HFFc6 (cell line): ENCODE measurements at places on chromosomes 5 and 9. TPM values are rescaled to one million over a fixed set of nuclear protein-coding genes. Genes with fewer than 3 reads are reported as not detected.

- DNase-seq: no peak
Observed at GRCh38 chr5:56861893-56862485, 46.6 kb downstream of the MAP3K1 start.

- no peak for DNase-seq
Observed at GRCh38 chr5:149687486-149688168, 42.5 kb upstream of the PPARGC1B start.

DNA sequence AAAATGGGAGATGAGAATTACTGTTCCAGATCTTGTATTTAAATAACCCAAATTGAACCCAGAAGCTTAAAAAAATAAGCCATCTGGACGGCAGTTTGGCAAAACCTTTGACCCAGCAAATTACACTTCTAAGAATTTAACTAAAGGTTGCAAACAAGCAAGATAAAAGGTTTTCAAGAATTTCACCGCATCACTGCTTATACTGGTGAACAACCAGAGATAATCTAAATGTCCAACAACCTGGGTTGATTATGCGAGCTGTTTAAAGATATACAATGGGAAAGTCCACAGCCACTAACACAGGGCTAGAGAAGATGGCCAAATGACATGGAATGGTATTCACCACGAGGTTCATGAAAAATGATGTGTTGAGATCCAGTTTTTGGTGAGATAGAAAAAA is 149.3 kb downstream of the GNAQ start:
- no peak for DNase-seq

GRCh38 chr9:127543221-127543620 is 68.9 kb upstream of the STXBP1 start:
- DNase-seq: no peak

DNA sequence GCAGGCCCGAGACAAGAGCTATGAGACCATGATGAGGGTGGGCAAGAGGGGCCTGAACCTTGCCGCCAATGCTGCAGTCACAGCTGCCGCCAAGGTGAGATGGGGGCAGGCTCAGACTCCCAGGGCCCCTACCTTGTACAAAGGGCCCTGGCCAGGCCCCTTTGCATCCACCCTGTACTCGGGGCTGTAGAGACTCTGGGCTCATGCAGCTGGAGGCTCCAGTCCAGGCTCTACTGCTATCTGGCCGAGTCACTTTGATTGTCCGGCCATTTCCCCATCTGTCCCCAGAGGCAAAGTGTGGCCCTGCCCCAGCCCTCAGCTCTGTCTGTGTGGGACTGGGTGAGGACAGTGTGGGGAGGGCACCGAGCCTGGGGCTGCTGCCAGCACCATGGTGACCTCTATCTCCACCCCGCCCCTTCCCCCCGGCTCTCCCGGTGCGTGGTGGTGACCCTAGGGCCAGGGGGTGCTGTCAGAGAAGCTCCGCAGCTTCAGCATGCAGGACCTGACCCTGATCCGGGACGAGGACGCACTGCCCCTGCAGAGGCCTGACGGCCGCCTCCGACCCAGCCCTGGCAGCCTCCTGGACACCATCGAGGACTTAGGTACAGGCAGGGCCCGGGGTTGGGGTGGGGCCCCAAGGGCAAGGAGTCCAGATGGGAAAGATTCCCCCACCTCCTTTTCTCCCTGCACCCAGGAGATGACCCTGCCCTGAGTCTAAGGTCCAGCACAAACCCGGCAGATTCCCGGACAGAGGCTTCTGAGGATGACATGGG is 6.1 kb downstream of the REEP2 start:
- no peak for DNase-seq

- no peak for DNase-seq
Observed at GRCh38 chr5:100584069-100584468, 48.9 kb downstream of the FAM174A start.

DNA sequence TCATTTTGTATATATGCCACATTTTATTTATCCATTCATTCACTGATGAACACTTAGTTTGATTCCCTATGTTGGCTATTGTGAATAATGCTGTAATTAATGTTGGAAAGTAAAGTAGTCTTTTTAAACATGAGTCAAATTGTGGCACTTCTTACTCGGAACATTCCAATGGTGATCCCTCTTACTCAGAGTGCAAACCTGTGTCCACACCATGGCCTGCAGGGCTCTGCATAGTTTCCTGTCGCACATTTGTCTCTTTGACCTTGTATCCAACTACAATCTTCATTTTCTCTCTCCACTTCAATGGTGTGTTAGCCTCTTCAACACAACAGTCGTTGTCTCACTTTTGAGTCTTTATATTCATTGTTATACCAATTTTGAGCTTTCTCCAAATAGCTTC is 98.1 kb upstream of the PAPPA start:
- DNase-seq: no peak

- DNase-seq: no peak
Observed at GRCh38 chr5:131550606-131551005, 84.4 kb downstream of the RAPGEF6 start.

- no peak for DNase-seq
Observed at GRCh38 chr5:145915970-145916638, 20.3 kb upstream of the SH3RF2 start.

DNA sequence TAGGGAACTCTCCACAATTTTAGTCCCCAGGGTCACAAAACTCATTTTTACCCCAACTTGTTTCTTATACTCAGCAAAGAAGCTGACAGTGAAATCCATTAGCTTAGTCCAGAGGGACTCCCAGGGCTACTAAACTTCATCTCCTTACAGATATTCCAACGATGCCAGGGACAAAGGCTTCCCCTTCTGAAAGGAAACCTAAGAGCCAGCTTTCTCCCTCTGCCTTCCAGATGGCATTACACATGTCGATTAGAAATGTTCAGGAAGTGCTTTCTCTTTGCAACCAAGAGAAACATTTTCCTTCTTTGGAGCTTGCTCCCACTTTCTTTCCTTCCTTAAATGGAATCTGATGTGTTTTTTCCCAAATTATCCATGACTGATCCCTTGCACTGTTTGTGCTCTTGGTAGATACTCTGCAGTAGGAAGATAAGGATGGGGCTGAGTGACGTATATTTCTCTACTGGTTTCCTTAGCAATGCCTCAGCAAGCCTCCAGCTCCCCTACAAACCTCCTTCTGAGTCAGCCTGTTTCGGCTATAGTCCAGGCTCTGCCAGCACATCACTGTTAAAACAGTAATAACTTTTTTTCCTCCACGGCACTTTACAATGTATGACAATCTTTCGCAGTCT is 43.0 kb upstream of the HTR4 start:
- peak; percentile 72 for DNase-seq

DNA sequence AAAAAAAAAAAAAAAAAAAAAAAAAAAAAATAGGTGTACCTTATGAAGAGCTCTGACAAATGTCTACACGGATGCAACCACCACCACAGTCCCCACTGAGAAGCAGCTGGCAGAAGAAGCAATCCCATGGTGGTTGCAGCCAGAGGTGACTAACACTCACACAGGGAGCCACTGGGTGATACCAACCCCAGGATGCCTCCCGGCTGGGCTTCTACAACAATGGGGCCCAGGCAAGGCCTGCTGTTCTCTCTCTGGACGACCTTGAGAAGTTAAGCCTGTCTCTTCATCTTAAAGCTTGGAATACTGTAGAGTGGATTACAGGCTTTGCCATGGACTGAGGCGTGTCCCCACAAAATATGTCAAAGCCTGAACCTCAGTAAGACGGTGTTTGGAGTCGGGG is 104.1 kb downstream of the ROR2 start:
- DNase-seq: no peak

- DNase-seq: no peak
Observed at GRCh38 chr5:140310434-140310833, 7.5 kb upstream of the PFDN1 start.

- DNase-seq: peak; percentile 55
Observed at GRCh38 chr5:52964138-52964537, 25.0 kb upstream of the ITGA2 start.

- no peak for DNase-seq
Observed at GRCh38 chr5:146082798-146083197, 22.6 kb downstream of the PLAC8L1 start.

DNA sequence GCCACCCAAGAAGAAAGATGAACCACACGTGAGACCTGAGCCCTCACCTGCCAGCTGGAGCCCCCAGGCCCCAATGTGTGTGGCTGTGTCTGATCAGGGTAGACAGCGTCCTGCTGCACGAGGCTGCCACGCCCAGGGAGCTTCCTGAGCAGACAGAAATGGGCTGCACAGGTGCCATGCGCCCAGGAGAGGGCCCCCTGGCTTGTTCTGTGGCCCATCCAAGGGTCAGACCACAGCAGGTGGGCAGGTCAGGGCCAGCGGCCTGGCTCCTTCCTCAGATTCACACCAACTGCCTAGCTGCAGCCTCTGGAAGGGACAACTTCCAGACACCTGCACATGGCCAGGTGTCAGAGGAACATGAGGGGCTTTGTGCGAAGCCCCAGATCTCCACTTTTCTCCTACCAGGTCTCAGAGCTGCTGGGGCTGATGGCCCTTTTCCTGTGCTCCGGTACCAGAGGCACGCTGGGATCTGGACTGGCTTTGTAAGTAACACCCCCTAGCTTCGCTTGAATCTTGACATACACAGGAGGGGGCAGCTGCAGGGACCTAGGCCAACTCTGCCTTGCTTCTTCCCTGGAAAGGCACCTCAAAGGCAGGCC is 10.8 kb downstream of the SARDH start:
- DNase-seq: no peak

GRCh38 chr5:14347522-14347921 is 204.4 kb downstream of the TRIO start:
- DNase-seq: no peak

- no peak for DNase-seq
Observed at GRCh38 chr9:26706223-26706622, 186.4 kb downstream of the CAAP1 start.

The PCDHGB3 gene
- total RNA-seq: 4.0 to 4.4 TPM (median 4.4 TPM) in 3 replicates

The FAXDC2 gene
- 2.5 to 5.0 TPM (median 3.6 TPM) in 3 replicates for total RNA-seq

The CCDC192 gene
- total RNA-seq: not detected in 3 replicates

The PTCD2 gene
- 11.3 to 15.9 TPM (median 14.4 TPM) in 3 replicates for total RNA-seq

The GADD45G gene
- total RNA-seq: 0.16 TPM in 1 of 3 replicates, not detected in the others

The DOK3 gene
- total RNA-seq: 2.1 to 2.6 TPM (median 2.3 TPM) in 3 replicates

The PCDHB12 gene
- total RNA-seq: 0.57 to 0.83 TPM (median 0.63 TPM) in 3 replicates

The CSNK1G3 gene
- total RNA-seq: 32.9 to 35.4 TPM (median 34.8 TPM) in 3 replicates

The BARHL1 gene
- not detected in 3 replicates for total RNA-seq

The SHOC1 gene
- total RNA-seq: not detected in 3 replicates

The LHFPL2 gene
- 12.8 to 18.2 TPM (median 15.0 TPM) in 3 replicates for total RNA-seq

The KCNV2 gene
- total RNA-seq: not detected in 3 replicates

The SPATA31C1 gene
- not detected in 3 replicates for total RNA-seq

The PPP3R2 gene
- not detected in 3 replicates for total RNA-seq

The TBC1D2 gene
- 35.6 to 42.2 TPM (median 38.3 TPM) in 3 replicates for total RNA-seq
